T-helper 17 cell (primary cell): ENCODE measurements at places on chromosomes 7 and 10. TPM values are rescaled to one million over a fixed set of nuclear protein-coding genes. Genes with fewer than 3 reads are reported as not detected.

DNA sequence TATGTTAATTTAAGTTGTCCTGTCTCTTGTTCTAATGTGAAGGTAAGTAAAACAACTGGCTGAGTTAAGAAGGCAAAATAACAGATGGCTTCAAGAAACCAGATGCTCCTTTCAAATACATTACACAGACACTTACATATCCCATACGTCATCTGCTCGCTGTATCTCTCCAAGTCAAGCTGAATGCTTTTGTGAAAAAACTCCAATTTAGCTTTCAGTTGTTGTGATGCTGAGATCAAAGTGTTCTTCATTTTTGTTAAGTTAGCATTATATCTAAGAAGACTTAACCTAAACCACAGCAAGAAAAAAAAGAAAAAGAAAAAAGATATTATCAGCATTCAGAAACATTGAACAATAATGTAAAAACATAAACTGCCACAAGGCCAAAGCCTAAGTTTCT lies 18.5 kb upstream of the ERLIN1 start:
- no peak for DNase-seq
- peak overlapping the region; percentile 85 for H3K27ac ChIP-seq

DNA sequence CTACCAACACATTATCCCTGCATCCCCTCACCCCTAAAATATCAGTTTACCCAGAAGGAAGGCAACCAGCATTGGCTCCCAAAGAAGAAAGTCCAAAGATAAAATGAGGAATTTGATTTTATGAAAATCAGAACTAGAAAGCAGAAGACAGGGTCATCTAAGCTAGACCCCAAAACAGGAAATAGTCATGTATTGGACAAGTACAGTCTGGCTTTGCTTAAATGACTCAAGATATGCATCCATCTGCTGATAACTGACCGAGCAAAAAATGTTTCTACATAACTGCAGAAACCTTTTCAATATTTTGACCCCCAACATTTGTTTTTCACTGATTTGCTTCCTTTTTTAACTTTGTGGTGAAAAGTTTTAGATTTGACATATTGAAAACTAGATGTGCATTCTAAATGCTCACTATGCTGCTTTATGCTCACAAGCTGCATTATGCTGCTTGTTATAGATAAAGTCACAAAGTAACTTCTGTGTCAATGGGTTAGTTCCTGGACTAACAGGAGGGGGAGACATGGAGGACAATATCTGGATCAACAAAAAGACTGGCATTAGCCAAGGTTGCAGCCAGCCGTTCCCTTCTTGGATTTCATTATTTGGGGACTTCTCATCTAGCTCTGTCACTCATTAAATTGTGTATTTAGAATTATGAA lies 227.0 kb downstream of the INHBA start:
- H3K27ac ChIP-seq = no peak overlapping the region
- DNase-seq = no peak
- H3K27me3 ChIP-seq = no peaks in the 10 kb centered on the region
- H3K4me3 ChIP-seq = no peak overlapping the region
- no peaks in the 10 kb centered on the region for H3K4me1 ChIP-seq

BLNK gene
- not detected for total RNA-seq

- peak overlapping the region; percentile 51 for H3K27ac ChIP-seq
- peaks cover 4% of the 10 kb centered on the region for H3K4me1 ChIP-seq
- no peak overlapping the region for H3K4me3 ChIP-seq
- H3K36me3 ChIP-seq = peaks cover 9% of the 10 kb centered on the region
Observed at GRCh38 chr10:123269017-123269552, 114.9 kb downstream of the BUB3 start.

MUC12 gene
- 1.1 TPM for total RNA-seq

- DNase-seq = no peak
- no peaks in the 10 kb centered on the region for H3K27me3 ChIP-seq
- peaks cover 36% of the 10 kb centered on the region for H3K4me1 ChIP-seq
- no peak overlapping the region for H3K4me3 ChIP-seq
- no peaks in the 10 kb centered on the region for H3K36me3 ChIP-seq
Observed at GRCh38 chr10:50522908-50523307, 100.8 kb downstream of the SGMS1 start.

DNA sequence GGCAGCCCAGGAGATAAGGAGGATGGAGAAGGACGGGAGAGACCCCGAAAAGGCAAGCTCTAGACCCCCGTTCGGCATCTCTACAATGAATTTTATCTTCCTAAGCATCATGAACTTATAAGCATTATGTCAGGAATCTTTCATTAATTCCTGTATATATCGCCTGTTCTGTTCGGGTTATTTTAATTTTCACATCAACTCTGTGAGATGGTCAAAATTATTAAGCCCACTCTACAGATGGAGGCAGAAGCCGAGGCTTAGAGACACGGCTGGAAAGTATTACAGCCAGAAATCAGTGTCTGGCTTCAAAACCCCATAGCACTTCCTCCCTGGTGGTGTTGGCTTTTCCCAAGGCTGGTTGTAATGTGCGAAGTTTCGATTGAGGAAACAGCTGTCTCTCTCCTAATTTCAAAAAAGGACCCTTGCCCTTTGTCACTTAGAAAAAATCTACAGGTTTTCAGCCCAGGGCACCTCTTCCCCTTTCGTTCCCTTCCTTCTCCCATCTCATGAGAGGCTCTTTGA lies 1.5 kb upstream of the GRM8 start:
- no peak overlapping the region for H3K27ac ChIP-seq
- H3K4me1 ChIP-seq = peaks cover 21% of the 10 kb centered on the region
- no peak for DNase-seq
- H3K27me3 ChIP-seq = peaks cover 71% of the 10 kb centered on the region

GRCh38 chr10:123236126-123236525 lies 81.9 kb downstream of the BUB3 start:
- no peak overlapping the region for H3K4me3 ChIP-seq
- no peaks in the 10 kb centered on the region for H3K27me3 ChIP-seq
- no peak for DNase-seq

PGAM2 gene
- total RNA-seq = 0.92 TPM

VIPR2 gene
- not detected for total RNA-seq

GPR26 gene
- not detected for total RNA-seq

PRLHR gene
- not detected for total RNA-seq
